Psoas muscle (tissue), 8 donors: ENCODE measurements at places on chromosomes 7 and 10.

DNA sequence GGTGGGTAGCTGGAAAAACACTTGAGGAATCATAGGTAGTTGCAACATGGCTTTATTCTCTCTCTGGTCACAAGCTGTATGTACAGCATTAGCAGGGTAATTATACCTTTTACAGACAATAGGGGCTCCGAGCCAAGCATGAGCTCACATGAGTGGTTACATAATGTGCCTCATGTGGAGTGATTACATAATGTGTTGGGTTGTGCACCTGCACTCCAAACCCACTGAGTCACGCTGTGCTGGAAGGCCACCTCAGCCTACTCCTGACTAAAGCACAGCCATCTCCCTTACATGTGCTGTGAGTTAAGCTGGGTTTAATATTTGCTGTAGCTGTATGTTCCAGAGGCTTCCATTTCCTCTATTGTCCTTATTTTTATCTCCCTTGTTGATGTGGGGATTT is 348.7 kb upstream of the SEMA3C start:
- DNase-seq = no peak

GRCh38 chr7:127447326-127447945 is 54.9 kb upstream of the ZNF800 start:
- DNase-seq = no peak

DNA sequence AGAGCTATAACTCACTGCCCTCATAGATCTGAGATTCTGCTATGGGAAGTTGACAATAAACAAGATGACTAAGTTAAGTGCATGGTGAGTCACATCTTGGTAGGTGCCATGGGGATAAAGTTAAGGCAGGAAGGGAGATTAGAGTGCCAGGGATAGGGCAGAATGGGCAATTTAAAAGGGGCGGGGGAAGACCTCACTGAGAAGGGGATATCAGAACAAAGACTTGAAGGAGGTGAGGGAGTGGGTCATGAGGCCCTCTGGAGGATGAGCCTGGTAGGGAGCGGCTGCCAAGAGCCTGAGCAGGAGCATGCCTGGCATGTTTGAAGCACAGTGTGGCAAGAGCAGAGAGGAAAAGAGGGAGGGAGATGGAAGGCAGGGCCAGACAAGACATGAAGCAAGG is 34.8 kb upstream of the INMT start:
- DNase-seq = no peak

GRCh38 chr10:86073199-86073977 is 293.2 kb downstream of the GRID1 start:
- no peak for DNase-seq

- no peak for DNase-seq
These were observed 40.3 kb upstream of the TNPO3 start for GRCh38 chr7:129095258-129095657.

- no peak for DNase-seq
These were observed 286.9 kb downstream of the PTEN start for GRCh38 chr10:88150339-88150738.

DNA sequence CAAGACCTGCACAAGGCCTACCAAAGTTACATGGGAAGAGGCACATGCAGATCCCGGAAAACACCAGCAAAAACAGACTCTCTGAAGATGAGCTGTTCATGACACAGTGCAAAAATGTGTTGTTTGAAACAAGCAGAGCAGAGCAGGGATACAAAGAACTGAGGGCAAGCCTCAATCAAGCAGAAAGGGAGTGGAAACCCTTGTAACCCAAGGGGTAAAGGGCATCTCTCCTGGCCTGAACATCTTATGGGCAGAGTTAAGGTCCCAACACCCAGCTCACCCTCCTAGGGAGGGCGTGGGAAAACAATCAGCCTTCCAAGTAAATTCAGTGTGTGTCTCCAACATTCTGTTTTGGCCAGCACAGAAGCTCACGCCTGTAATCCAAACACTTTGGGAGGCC is 10.5 kb downstream of the PSPH start:
- no peak for DNase-seq

- no peak for DNase-seq
These were observed 516.7 kb downstream of the ADRA2A start for GRCh38 chr10:111593578-111593977.
